ENCODE measurements at places on chromosomes 3 and 15.

DNA sequence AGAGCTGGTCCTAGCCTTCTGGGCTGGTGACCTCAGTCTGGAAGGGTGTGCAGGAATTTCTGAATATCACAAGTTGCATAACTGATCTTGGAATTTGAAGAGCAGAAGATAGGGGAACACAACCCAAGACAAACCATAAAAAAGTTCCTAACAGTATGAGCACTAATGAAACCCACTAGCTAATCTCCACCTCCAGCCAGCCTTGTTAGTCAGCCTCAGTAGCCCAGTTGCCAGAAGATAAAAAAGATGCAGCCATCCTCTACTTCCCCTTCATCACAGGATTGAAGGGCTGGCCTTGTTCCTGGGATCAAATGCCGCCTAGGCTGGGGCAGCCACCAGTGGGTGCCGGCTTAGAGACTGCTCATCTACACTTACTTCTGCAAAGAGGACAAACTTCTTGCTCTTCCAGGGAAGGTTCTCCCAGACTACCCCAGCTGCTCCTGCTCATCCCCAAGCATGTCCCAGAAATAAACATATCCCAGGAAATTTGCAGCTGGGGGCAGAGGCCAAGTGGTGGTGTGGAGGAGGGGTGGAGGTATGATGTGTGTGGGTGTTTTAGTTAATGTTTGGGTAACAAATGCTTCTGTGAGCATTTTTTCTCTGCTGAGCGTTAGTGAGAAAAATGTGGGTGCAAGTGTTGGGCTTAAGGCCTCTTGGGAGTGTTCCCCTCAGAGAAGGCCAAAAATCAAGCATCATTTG, 9.2 kb upstream of the ITGA11 start:
- DNase-seq, result no peak

DNA sequence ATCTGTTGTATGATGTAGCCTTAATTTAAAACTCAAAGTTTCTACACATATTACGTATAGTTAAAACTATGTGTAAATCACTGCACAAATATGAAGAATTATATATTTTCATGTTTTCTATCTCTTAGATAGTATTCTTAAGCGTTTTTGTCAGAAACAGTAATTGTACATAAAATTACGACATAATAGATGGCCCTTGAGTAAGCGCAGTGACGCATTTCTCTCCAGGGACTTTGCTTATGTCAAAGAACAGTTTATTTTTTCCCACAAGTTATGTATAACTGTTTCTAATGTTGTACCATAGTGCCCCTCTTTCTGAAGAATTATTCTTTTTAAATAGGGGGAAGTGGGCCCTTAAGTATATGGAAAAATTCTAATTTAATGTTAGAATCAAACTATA, 934.0 kb downstream of the VGLL3 start:
- DNase-seq, result no peak

- no peak for DNase-seq
Measured at GRCh38 chr3:191484461-191484860, 23.5 kb downstream of the PYDC2 start.

DNA sequence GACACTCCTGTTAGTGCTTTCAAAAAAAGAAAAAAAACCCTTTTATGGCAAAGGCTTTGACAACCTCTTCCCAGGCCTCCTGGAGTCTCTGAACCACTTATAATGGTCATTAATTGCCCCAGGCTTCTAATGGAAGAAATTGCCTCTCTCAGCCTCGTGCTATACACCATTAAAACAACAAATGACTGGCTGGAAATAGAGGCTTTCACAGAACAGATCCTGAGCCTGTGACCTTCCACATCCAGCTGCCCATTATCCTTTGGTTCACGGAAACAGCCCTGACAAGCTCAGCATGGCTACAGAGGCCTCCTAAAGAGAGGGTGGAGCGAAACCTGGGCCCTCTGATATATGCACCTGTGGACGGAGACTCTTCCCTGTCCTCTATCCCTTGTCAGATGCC, 26.8 kb upstream of the MKRN3 start:
- no peak for DNase-seq

DNA sequence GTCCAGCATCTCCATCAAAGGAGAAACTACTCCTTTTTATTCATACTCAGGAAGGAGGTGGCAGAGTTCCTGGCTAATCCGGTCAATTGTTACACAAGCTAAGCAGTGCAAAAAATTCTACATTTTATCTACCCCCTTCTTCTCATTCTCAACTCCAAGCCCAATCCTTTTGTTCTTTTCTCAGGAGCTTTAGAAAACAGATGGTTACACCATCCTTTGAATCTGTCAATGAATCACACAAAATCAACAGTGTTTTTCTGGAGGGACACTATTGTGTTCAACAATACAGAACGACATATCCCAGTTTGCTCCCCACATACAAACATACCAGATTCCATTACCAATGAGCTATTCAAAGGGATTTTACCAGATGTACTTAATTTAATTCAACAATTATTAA, 362.1 kb downstream of the MAGI1 start:
- no peak for DNase-seq

DNA sequence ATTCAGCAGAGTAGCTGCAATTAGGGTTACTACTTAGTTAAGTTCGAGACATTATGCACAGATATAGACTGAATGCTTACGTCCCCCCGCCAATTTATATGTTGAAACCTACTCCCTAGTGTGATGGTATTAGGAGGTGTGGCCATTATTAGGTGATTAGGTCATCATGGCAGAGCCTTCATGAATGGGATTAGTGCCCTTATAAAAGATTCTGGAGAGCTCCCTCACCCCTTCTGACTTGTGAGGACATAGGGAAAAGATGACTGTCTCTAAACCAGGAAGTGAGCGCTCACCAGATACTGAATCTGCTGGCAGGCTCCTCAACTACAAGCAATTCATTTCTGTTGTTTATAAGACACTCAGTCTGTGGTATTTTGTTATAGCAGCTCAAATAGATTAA, 25.6 kb upstream of the TEX9 start:
- no peak for DNase-seq
